ENCODE measurements at places on chromosomes 2 and 18.

- DNase-seq, result no peak
Measured at GRCh38 chr18:14978962-14979535, 231.1 kb downstream of the ANKRD30B start.

GRCh38 chr2:222504719-222505118 lies 80.4 kb downstream of the SGPP2 start:
- DNase-seq, result no peak

DNA sequence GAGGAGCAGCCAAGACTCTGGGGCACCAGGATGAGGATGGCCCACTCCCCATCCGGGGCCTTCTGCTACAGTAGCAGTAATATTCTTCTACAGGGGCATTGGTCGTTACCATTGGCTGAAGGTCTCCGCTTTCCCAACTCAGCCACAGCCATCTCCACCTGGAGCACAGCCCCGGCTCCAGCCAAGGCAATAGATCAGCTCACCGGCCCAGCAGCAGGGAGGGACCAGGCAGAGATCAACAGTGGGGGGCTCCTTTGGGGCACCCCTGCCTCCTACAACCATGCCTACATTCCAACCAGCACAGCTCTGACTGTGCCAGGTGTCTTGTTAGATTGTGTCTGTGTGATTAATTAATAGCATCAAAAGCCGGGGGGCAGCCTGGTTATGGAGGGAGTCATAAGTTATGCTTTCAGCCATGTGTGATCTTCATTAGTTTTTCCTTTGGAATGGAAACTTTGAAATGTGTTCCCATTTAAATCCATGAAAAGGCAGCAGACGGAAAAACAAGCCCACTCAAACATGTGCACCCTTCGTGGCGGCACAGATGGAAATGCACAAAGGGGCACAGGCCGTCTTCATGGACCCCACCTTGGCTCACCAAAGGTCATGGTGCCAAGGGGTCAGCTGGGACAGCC lies 68.6 kb upstream of the BZW1 start:
- no peak for DNase-seq

DNA sequence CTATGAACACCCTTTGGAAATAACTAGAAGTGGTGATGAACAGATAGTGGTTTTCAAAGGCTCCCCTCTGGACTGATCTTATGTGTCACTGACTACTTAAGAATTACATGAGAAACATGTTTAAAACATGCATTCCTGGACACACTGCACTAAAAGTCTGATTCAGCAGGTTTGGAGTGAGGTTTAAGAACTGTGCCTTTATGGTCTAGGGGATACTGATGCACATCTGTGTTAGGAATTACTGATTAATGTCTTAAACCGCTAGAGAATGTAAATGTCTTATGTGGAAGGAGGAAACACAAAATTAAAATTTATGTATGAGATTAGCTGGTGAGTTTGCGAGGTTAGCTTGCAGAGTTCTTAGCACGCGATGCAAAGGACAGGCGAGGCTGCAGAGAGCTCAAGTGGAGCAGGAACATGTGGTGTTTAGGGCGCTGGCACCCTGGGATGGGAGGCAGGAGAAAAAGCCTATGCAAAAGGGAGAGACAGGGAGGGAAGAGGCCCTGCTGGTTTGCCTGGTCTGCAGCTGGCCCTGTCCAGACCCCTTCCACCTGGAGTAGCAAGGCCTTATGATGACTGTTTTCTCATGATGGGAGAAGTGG lies 11.7 kb downstream of the SH3YL1 start:
- no peak for DNase-seq

DNA sequence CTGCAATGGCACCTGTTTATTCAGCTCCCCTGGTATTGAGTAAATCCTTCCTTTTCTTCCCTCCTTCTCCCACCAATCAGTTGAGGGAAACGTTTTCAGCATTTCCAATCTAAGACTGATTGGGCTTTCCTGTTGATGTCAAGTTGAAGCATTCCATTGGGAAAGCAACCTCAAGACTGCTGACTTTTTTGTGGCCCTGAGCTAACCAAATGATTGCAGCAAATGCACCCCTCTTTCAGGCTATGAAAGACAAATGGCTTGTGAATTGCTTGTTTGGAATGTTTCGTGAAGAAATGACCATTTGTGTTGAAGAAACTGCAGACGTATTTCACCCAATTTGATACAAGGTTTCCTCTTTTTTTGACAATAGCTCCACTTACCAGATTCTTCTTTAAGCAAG lies 303.5 kb downstream of the EPHA4 start:
- DNase-seq, result no peak

GRCh38 chr2:217804791-217805667 lies 197.8 kb downstream of the TNS1 start:
- no peak for DNase-seq
